ENCODE measurements at places on chromosomes 4 and X. TPM values are rescaled to one million over a fixed set of nuclear protein-coding genes. Genes with fewer than 3 reads are reported as not detected.

- no peak for DNase-seq
These were observed 34.4 kb downstream of the NEXMIF start for GRCh38 chrX:74890676-74891430.

CASP3 gene
- total RNA-seq: 12.0 TPM

DNA sequence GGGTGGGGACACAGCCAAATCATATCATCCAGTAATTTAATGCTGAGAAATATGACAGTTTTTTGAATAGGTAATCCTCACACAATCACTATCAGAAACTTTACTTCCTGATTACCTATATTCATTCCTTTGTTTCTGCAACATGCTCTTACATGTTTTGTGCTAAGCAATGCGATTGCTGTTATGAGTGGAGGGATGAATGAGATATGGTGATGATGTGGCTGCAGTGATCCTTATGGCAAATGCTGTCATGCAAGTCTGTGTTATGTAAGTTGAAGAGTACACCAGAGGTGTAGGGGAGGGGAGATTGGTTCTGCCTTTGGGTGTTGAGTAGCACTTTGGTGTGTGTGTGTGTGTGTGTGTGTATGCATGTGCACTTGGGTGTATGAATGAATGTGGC, 14.6 kb downstream of the HERC3 start:
- no peak for DNase-seq

DNA sequence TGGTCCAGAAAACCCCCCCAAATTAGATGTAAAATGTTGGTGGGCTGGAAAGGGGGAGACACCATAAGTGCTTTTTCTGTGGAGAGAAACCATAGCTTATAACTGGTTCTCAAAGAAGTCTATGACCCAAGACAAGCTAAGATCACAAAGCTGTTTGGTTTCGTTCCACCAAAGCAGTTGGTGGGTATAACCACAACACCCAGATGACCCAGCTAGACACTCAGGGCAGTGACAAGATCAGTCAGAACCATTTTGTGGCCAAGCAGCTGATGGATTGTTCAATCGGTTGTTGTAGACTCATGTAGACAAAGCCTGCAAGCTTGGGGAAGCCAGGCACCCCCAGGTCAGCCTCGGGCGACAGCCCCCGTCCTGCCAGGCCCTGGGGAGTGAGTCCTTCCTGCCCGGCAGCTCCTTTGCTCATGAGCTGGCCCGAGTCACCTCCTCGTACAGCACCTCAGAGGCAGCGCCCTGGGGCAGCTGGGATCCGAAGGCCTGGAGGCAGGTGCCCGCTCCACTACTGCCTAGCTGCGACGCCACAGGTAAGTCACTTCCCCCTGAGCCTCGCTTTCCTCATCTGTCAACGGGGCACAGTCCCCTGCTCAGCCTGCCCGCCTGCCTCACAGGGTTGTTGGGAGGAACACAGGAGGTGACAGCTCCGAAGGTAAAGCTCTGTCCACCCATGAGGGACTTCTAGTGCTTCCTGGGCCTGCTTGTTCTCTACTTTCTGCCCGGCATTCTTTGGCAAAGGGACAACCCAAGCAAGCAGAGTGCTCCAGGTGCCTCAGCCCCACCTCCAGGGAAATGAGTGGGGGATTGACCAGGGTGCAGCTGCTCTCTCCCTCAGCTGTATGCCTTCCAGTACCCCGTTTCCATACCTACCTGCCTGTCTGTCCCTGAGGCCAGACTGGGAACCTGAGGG, 65.2 kb upstream of the MTM1 start:
- no peak for DNase-seq

DNA sequence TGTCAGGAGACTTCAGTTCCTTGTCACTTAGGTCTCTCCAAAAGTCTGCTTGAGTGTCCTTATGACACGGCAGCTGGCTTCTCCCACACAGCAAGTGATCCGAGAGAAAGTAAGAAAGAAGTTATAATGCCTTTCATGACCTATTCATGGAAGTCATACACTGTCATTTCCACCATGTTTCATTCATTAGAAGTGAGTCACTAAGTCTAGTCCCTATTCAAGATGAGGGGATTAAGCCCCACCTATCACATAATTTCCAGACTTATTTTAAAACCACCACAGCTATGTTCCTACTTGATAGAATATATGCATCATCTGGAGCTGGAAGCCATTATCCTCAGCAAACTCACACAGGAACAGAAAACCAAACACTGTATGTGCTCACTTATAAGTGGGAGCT, 25.2 kb upstream of the COL25A1 start:
- DNase-seq: no peak

GPR173 gene
- 2.8 TPM for total RNA-seq

DNA sequence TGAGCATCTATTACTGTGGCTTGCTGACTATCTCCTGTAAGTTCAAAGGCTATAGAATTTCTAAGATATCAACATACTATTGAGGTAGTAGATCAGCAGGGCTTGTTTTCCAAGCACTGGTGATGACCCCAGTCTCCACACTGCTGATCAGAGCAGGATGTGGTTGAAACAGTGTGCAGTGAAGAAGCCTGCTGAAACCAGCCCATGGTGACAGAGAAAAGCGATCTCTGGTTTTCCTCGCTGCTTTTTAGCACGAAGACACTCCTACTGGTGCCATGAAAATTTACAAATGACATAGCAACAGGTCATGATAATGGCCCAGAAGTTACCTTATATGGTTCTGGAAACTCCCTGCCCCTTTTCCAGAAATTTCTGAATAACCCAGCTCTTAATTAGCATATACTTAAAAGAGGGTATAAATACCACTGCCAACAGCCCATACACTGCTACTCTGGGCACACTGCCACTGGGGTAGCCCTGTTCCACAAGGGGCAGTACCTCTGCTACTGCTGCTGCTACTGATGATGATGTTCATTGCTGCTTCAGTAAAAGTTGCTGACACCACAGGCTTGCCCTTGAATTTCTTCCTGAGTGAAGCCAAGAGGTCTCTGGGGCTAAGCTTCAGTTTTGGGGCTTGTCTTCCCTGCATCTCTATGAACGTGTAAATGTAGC, 1689.5 kb upstream of the PCDH10 start:
- DNase-seq: no peak

GRCh38 chrX:38055170-38055847, 49.0 kb downstream of the SYTL5 start:
- DNase-seq: no peak

GRCh38 chr4:162408309-162408708, 244.5 kb upstream of the FSTL5 start:
- DNase-seq: no peak

GRCh38 chr4:7171191-7171900, 21.0 kb upstream of the SORCS2 start:
- no peak for DNase-seq

KLB gene
- total RNA-seq: 1.7 TPM

ARSD gene
- total RNA-seq: 8.1 TPM

DRP2 gene
- total RNA-seq: 0.05 TPM

DNA sequence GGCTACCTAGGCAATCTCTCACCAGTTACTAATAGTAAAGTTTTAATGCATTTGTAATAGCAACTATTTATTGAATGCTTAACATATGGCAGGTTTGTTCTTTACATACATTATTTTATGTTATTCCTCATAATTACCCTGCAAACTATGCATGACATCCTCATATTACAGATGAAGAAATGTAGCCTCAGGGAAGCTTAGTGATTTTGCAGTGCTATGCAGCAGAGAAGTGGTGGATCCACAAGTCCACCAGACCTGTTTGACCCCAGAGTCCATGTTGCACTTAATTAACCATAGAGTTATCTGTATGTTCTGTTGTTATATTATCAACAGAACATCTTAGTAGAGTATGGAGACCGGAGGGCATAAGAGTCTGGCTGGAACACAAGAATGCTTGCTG, 78.7 kb downstream of the TRPC5 start:
- no peak for DNase-seq

SPANXB1 gene
- total RNA-seq: not detected

GRCh38 chr4:112234952-112235609, 3.5 kb downstream of the AP1AR start:
- peak; percentile 65 for DNase-seq

ERAS gene
- total RNA-seq: not detected

DNA sequence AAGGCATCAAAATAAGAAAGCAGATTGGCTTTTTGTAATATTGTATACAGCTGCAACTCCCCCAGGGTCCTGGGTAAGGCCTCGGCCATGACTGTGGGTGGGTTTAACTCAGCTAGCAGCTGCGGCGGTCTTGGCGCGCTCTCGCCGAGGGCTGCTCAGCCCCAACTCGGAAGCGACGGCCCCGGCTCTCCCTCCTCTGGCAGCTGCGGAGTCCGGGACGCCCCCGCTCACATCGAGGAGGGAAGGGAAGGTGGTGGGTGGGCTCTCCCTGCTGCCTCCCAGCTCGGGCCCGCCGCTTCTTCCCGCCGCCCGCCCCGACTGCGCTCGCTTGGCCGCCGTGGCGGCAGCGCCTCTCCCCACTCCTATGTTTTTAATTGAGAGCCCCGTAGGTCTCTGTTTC, 51.2 kb downstream of the GPR50 start:
- no peak for DNase-seq

ZNF280C gene
- total RNA-seq: 2.1 TPM

- no peak for DNase-seq
These were observed 53.2 kb downstream of the MTM1 start for GRCh38 chrX:150621652-150622051.

GTPBP6 gene
- 48.0 TPM for total RNA-seq

- DNase-seq: peak; percentile 65
These were observed 40.4 kb downstream of the ENPEP start for GRCh38 chr4:110516106-110516922.

GRCh38 chrX:129445436-129445835, 77.9 kb downstream of the SMARCA1 start:
- no peak for DNase-seq

- no peak for DNase-seq
These were observed 170.1 kb downstream of the ATP10D start for GRCh38 chr4:47654972-47655693.

DNA sequence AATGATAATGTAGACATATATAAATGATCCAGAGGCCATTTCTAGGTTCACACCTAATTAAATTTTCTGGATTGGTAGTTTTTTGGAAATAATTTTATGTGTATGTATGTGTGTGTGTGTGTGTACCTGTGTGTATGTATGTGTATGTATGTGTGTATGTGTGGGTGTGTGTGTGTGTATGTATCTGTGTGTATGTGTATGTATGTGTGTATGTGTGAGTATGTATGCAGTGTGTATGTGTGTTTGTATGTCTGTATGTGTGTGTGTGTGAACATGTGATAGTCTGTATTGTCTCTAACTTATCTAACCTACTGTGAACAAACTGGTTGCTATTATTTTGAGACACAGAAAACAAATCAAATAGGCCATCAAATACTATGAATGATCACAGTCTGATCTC, 152.6 kb downstream of the COL25A1 start:
- no peak for DNase-seq

CSAG2 gene
- total RNA-seq: not detected

GRCh38 chr4:139374251-139374650, 72.0 kb upstream of the NDUFC1 start:
- no peak for DNase-seq

GRCh38 chrX:3426552-3426951, 80.1 kb upstream of the MXRA5 start:
- DNase-seq: no peak

GRCh38 chrX:119427024-119427794, 28.1 kb downstream of the SLC25A43 start:
- DNase-seq: peak; percentile 23

CPZ gene
- total RNA-seq: 1.8 TPM

- no peak for DNase-seq
These were observed 9.3 kb downstream of the PAPSS1 start for GRCh38 chr4:107710493-107711459.

DNA sequence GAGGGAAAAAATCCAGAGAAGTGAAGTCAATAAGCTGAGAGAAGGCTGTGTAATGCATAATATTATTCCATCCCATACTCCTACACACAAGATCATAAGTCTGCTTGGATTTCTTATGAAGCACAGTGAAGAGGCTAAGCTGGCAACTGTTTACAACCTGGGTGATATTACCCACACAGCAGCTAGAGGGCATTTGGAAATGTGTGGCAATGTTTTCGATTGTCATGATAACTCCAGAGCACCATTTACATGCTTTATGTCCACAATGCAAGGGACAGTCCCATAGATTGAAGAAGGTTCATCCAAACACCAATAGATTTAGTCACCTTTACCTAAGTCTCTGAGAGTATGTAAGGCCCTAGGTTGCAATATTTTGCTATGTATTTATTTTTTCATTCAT, 412.2 kb downstream of the PPP3CA start:
- DNase-seq: no peak

- no peak for DNase-seq
These were observed 154.5 kb downstream of the ATP10D start for GRCh38 chr4:47639531-47639930.

C4orf50 gene
- 0.03 TPM for total RNA-seq

YIPF6 gene
- 31.1 TPM for total RNA-seq

DNA sequence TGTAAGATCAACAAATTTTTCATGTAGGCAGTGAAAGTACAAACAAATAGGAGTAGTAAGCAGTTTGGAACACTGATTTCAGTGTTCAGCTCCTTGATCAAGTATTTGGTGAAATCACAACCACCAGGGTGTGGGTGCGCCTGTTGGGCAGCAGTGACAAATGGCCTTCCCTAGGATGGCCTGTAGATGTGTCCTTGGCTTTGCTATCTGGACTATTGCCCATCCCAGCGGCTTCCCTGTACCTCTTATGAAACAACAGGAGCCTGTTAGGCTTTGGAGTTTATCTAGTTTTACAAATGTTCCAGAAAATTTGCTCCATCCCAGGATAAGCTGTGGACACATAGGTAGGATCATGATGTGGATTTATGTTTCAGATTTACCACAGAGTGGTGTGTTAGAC, 216.8 kb upstream of the FAT1 start:
- DNase-seq: no peak

STK32B gene
- 1.4 TPM for total RNA-seq

DNA sequence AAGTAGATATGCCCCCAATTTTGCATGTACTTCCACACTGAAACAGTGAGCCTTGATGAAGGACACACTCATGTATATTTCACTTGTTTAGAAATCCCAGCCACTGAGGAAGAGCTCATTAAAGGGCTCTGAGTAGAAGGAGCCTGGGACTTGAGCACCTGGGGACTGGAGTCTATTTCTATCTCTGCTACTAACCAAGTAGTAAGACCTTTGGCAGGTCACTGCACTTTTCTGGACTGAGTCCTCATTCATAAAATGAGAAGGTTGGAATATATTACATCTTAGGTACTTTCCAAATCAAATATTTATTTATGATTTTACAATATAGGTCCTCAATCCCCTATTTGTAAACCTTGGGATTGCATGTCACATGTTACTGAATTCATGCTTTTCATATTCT, 78.2 kb upstream of the C4orf54 start:
- DNase-seq: no peak

DNA sequence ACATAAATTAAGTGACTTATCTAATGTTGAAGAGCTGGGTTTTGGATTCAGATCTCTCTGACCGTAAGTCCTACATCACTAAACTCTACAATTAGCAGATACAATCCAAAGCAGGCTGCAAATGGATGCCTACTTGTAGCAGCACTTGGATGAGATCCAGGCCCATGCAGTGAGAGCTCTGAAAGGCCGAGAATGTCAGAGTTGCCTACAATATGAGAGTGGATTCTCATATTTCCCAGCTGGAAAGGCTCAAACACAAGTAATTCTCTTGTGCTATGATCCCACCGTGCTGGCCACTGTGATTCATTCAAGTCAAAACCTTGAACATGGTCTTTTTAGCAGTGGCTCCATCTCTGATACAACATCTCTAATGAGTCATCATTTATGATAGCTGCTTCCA, 125.4 kb upstream of the CHRDL1 start:
- no peak for DNase-seq

GRCh38 chr4:115580901-115581300, 467.5 kb upstream of the NDST4 start:
- no peak for DNase-seq

GRCh38 chrX:139120760-139121159, 409.2 kb upstream of the FGF13 start:
- no peak for DNase-seq

- no peak for DNase-seq
These were observed 77.8 kb downstream of the SORBS2 start for GRCh38 chr4:185734214-185734613.

Data from left cardiac atrium (tissue), 4 donors.